GM13976 (cell line): ENCODE measurements at places on chromosomes 13 and 19.

- peak; percentile 82 for DNase-seq
Measured at GRCh38 chr19:33795370-33796163, 1.1 kb upstream of the KCTD15 start.

DNA sequence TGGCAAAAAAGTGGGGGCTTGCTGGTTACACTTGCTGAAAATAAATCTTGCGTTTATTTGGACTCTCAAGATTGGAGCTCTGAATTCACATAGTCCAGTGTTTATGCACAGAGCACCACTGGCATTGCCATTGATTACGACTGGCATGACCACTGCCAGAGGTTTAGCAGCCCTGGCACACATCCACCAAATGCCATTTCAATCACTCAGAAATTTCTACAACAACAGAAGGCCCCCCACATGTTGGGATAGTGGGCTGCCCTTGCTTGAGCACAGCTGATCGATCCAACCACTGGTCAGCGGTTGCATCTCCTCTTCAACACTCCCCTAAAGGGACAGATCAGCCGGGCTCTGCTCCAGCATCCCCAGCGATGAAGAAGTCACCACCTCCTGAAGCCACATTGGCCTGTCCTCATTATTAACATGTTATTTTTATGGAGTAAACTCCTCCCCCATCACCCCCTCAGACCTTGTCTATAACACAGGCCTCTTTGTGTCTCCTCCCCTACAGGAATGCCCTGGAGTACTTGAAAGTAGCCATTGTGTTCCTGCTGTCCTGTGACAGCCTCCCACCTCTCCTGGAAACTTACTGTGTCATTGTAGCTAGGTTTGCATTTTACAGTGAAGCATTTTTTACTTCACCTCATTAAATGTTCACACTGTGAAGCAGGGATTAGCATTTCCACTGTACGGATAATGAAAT lies 51.3 kb downstream of the CDADC1 start:
- DNase-seq, result no peak

DNA sequence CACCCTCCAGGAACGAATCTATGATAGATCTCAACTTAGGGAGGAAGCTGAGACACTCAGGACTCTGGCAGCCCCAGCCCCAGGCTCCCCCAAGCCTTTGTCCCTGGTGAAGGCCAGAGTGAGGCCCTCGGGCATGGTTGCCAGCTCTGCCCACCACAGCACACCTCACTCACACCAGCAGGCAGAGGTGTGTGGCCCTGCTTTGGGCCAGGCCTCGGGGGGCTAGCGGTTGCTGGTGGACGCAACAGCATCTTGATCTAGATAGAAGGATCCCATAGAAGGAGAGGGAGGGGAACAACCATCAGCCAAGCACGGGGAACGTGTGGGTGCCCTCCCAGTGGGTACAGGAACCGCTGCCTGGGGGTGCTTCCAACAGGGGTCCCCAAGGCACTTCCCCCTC lies 36.7 kb downstream of the DNMT1 start:
- DNase-seq, result no peak

- no peak for DNase-seq
Measured at GRCh38 chr13:33678084-33678483, 139.9 kb upstream of the RFC3 start.

DNA sequence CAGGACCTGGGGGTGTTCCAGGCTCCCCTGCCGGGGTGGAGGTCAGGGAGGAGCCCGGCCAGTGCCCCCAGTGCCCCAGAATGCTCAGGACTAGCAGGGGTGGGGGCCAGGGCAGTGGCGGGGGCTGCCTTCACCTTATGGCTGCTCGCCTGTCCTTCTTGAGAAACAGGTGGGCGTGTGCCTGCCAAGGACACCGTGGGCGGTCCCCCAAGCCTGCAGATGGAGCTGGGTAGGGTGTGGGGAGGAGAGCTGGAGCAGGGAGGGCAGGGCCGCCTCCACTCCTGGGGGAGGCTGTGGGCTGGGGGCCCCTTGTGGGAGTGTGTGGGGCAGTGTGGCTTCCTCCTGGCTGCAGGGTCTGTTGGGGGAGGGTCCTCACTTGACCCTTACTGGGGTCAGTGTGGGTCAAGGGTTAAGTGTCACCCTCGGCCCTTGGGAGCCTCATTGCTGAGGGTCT lies 160.1 kb downstream of the KDM4B start:
- DNase-seq, result no peak

DNA sequence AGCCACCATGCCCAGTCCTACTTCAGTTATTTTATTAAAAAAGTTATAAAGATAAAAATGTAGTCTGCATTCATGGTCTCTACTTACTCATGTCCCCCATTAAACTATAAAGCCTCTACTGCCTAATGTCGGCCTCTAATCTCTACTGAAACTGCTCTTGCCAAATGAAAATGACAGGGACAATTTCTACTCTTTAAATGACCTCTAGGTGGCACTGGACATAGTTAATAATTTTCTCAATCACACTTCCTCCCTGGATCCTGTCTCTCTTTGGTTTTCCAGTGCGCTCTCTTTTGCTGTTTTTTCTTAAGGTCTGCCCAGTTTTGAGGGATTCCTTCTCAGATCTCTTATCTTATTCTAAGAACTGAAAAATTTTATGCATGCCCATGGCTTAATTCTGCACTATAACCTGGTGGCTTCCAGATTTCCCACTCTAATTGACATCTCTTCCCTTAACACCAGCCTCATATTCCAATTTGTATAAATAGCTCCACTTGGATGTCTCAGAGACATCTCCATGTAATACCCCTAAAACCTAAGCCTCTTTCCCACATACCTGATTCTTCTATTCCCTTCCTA lies 54.3 kb downstream of the MTMR6 start:
- peak; percentile 58 for DNase-seq

DNA sequence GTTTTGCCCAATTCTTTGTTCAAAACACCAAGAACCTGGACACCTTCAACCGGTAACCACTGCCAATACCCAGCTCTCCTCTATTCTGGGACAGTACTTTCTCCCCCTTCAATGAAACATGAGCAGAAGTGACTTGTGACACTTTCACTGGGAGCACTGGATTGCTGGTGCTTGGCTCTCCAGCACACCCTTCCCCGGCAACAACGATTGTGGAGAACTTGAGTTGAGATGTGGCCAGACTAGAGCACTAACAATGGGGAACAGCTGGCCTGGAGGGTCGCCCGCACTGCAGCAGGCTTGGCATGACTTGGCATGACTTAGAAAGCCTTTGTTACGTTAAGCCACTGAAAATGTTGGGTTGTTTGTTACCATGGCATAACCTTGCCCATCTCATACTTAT lies 7.5 kb upstream of the B3GLCT start:
- no peak for DNase-seq

- DNase-seq, result no peak
Measured at GRCh38 chr13:107822006-107822405, 393.3 kb downstream of the LIG4 start.

- no peak for DNase-seq
Measured at GRCh38 chr13:40596484-40596883, 70.0 kb downstream of the FOXO1 start.

- DNase-seq, result no peak
Measured at GRCh38 chr13:70338609-70339008, 230.4 kb upstream of the KLHL1 start.

DNA sequence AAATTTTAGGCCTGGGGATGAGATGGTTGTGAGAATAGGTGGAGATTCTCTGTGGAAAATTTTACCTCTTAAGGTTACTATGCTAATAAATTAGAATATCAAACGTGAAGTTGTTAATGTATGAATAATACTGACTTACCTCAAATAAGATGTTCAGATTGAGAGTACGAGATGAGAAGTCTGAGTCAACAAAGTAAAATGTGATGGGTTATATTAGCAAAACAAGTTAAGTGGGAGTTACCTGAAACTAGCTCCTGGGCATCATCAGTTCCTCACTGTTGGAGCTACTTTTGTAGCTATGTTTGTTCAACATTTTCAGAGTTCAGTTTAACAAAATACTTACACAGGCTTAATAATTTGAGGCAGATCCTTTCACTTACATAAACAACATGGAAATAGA lies 108.6 kb downstream of the PIBF1 start:
- no peak for DNase-seq

GRCh38 chr13:40692946-40693345 lies 26.5 kb upstream of the FOXO1 start:
- no peak for DNase-seq

- no peak for DNase-seq
Measured at GRCh38 chr19:38319421-38320258, at the start of gene KCNK6. Gene KCNK6 (plus strand): TSS chr19:38319845. CDS start chr19:38319951, 106 bp downstream.

- DNase-seq, result no peak
Measured at GRCh38 chr19:16210168-16210567, 12.5 kb downstream of the AP1M1 start.

GRCh38 chr19:30256496-30256850 lies 115.7 kb upstream of the ZNF536 start:
- no peak for DNase-seq

DNA sequence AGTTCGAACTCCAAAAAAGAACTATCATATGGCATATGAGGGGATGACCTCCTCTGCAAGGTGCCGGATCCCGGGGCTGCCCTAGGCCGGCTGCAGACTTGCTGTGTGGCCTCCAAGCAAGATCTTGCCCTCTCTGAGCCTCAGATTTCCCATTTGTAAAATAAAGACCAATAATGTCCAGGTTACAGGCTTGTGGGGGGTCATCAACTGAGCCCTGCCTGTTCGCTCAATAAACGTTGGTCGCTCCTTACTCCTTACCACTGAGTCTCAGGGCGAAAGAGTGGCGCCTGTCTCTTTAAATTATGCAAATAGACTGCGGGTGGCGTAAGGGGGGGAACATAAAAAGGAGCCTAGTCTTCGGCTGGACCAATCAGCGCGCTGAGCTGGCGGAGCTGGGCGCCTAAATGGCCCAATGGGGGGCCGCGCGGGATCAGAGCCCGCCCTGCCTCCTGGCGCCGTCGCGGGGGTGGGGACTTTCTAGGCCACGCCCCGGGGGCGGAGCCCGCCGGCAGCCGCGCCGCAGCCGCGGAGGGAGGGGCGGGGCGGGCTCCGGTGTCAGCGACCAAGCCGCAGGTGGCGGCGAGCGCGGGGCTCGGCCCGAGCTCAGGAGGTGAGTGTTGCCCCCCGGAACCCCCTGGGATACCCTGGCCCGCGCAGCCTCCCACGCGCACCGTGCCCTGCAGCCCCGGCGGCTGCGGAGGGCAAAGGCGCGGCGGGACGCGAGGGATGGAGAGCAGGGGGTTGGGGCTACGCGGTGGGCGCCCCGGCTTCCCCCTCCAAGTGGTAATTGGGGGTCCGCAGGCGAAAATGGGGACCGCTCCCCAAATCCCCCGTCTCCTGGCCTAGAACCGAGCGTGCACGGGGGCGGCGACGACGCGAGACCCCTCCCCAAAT lies 3.8 kb upstream of the FCHO1 start:
- peak; percentile 97 for DNase-seq

DNA sequence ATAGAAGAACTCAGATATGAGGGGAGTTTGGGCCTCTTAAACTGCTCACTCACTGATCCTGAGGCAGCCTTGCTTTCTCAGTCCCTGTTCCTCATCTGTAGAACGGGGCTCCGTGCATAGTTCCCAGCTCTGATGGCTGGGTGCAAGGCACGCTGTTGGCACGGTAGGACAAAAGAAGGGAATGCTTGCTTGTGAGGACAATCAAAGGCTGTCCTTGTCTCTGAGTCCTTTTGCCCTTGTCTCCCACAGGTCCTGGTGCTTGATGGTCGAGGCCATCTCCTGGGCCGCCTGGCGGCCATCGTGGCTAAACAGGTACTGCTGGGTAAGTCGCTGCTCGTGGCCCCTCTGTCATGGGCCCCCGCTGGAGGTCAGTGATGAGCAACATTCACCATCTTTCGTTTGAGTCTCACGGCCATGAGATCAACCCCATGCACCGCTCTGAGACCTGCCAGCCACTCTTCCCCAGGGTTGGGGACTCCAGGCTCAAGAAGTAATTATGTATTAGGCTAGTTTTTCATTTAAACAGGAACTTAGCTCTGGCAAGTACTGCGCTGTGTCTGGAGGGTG lies 2.3 kb downstream of the RPL13A start:
- DNase-seq, result no peak

DNA sequence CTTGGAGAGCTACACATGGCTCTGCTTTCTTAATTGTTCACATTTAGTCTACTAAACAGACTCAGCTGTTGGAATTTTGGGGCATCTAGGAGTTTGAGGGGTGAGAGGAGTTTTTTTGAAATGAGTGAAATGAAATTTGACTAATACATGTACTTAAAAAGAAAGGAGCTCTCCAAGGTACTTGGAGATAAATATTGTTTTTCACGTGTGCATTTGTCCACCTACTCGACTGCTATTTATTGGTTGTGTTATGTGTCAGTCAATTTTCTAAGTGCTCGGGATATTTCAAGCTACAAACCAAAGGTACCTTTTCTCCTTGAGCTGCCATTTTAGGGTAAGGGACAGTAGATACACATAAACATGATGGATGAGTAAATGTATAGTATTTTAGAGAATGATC lies 697.0 kb downstream of the LIG4 start:
- no peak for DNase-seq

GRCh38 chr13:86581706-86582105 lies 782.5 kb upstream of the SLITRK6 start:
- no peak for DNase-seq

DNA sequence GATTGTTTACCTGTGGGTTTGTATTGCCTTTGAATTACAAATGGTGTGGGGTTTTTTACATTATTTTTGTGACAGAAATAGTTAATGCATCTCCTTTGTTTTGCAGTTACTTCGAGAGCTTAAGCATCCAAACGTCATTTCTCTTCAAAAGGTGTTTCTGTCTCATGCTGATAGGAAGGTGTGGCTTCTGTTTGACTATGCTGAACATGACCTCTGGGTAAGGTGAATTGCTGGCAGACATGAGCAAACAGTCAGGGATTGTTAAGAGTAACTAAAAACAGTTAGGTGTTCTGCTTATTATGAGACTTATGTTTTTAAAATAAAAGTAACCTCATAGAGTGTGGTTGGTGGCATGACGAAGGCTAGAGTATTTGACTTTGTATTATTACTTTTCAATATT lies 95.0 kb downstream of the CDK8 start:
- DNase-seq, result no peak

DNA sequence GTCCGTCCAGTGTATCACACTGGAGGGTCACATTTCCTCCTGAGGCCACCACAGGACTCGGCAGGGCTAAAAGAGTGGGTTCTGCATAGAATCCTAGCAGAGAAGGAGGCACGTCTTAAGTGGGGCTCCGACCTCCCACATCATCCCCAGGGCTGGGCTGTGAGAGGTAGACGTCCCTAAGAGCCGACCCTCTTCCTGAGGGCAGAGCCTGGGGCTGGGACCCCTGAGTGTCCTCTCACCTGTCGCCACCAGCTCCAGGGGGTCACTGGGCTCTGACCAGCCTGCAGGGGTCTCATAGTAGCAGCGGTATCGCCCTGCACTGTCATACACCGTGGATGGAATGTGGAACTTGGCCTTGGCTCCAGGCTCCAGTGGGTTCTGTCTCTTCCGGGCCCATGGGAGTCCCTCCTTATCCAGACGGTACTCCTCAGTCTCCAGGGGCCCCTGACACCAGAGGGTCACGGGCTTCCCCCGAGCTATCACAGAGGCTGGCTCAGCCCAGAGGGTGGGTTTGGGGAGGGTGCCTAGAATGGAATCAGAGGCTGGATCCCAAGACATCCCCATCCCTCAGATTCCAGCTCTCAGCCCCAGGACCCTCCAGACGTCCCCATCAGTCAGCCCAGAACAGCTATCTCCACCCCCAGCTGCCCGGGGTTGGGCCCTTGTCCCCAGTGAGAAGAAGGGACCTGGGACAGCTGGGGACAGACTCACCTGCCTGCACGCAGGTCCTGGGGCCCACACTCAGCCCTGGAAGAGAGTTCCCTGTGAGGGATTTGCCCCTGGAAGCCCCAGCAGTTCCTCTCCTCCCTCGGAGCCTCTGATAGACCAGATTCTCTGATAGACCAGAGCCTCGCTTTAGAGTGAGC lies 590 bp downstream of the LILRB5 start:
- no peak for DNase-seq
